Left hindlimb (tissue), 1 donor: ENCODE measurements at places on chromosomes 1 and 21.

GRCh38 chr1:226891846-226892523 lies 21.6 kb downstream of the PSEN2 start:
- DNase-seq, result no peak

DNA sequence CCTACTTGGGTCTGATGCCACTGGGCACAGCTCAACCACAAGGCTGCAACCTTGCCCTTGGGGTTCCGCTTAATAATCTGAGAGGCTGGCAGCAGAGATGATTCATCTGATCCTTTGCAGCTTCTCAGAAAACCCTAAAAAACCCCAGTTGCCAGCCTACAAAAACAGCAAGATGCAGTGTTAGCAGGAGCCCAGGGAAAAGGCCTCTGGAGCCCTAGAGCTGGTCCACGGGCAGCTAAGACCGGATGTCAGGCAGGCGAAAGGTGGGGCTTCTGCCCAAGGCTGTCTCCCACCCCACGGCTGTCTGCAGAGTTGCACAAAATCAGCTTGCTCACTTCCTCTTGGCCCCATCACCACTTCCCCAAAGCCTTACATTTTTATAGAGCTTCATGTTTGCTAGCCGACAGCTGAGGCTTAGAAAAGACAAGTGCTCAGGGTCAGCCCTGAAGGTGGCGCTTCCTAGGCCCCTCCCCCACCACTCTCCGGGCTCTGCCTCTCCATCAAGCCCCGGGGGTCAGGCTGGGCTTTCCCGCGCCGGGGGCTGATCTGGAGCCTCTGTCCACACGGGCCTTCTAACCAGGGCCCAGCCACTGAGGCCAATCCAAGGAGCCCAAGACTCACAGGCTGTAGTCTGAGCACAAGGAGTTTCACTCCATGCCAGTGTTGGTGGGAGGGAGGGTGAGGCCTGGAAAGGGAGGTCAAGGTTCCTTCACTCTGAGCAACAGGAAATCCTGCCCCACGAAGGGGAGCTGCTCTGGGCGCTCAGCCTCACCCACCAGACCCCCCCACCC lies 4.2 kb upstream of the ADORA3 start:
- DNase-seq, result no peak

DNA sequence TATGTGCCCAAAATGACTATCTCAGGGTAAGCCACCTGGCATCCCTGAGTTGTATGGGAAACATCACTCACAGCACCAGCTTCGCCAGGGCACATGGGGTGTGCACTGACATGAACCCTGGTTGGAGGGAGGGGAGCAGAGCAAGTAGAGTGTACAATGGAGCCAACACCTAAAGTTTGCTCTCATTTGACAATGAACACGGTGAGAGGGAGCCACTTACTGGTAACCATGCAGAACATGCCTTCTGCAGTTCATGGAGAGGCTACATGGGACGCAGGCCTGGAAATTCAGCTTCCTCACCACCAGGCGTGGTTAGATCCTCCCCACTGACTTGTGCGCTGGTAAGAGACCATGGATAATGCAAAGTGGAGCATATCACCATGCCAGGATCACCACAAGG lies 10.0 kb upstream of the CPLANE2 start:
- DNase-seq, result no peak

DNA sequence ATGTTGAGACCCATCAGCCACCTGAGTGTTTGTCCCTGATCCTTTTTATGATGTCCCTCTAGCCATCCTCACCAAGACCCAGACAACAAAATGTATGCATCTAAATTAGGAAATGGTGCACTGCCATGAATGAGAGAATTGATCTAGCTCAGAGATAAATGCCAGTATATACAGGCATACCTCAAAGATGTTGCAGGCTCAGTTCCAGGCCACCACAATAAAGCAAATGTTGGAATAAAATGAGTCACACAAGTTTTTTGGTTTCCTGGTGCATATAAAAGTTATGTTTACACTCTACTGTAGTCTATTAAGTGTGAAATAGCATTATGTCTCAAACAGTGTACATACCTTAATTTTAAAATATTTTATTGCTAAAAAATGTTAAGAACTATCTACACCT lies 63.9 kb downstream of the CHIA start:
- DNase-seq, result no peak

- DNase-seq, result no peak
These were observed 50.4 kb upstream of the STUM start for GRCh38 chr1:226497991-226498639.

DNA sequence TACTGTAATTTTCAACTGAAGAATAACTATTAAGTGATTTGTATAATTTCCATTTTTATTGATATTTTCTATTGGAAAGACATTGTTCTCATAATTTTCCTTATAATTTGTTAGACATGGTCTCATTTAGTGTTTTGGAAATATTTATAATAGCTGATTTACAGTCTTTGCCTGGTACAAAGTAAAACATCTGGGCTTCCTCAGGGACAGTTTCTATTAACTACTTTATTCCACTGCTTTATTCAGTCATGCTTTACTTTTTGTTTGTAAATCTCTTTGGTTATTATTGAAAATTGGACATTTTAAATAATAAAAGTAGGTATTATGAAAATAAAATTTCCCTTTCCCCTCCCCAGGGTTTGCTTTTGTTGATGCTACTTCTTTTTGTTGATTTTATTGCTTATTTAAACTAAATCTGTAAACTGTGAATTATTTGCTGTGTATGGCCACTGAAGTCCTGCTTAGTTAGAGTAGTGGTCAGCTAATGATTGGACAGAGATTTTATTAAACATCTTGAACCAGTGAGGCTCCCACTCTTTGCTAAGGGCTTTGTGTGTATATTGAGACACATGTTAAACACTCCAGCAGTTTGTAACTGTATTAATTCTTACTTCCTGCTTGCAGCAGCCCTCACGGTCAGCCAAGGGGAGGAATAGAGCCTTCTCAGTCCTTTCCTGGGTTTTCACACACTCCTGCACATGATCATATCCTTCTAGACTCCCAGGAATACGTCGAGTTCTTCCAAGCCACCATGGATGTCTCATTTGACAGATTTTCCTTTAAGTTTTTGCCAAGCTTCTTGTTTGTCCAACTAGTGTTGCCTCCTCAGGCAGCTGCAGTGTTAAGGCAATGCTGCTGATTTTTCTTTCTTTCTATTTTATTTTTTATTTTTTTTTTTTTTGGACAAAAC lies 994.6 kb upstream of the PRMT6 start:
- no peak for DNase-seq
